ENCODE measurements at places on chromosomes 6 and 20.

GRCh38 chr6:90072501-90072900 is 178.2 kb downstream of the GJA10 start:
- no peaks in the 10 kb centered on the region for H3K27me3 ChIP-seq
- no peak overlapping the region for H3K4me3 ChIP-seq
- no peaks in the 10 kb centered on the region for H3K36me3 ChIP-seq
- H3K27ac ChIP-seq, result no peak overlapping the region
- no peak for DNase-seq
- H3K4me1 ChIP-seq, result peaks cover 10% of the 10 kb centered on the region

- peaks cover 8% of the 10 kb centered on the region for H3K4me1 ChIP-seq
- H3K4me3 ChIP-seq, result no peak overlapping the region
- no peak for DNase-seq
These were observed 166.5 kb upstream of the MYLIP start for GRCh38 chr6:15962449-15962764.

DNA sequence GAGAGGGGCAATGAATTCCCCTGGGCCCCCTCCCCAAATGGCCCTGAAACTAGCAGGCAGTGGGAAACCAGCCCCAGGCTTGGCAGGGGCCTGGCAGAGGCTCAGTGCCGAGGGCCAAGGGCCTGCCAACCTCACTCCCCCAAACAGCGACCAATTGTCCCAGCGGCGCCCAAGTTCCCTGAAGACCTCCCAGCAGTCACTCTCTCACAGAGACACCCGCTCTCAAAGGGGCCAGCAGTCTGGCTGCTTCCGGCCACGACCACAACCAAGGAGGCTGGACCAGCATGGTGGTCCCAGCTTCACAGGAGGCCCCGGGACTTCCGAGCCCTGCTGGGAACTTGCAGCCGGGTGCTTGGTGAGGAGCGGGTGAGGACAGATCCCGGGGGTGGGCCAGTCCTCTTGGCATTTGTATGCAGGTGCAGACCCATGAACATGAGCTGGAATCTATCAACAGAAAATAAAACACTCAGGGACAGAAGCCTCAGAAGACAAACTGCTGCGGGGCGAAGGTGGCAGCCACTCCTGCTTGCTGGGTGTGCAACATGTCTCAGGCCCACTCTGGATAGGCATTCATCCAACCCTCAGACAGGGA is 17.5 kb upstream of the SIRPA start:
- DNase-seq, result no peak
- peaks cover 18% of the 10 kb centered on the region for H3K4me1 ChIP-seq
- H3K27me3 ChIP-seq, result no peaks in the 10 kb centered on the region
- no peak overlapping the region for H3K4me3 ChIP-seq

DNA sequence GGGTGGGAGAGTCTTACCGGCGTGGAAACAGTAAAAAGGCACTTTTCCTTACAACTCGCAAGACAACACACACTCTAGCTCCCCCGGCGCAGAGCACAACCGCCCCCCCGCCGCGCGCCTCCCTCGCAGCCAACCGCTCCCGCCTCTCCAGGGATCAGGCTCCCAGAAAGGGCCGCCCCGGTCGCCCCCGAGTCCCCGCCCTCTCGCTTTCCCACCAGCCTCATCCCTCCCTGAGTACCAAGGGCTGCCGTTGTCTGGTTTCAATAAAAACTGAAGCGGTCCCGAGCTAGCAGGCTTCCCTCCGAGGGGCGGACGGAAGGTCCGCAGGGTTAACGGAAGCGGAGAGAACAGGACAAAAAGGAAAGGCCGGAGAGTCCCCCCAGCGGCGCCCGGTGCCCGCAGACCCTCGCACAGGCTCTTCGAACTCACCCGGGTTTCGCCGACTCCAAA is 804 bp downstream of the ELOVL5 start:
- H3K36me3 ChIP-seq, result peaks cover 4% of the 10 kb centered on the region
- peak overlapping the region; percentile 98 for H3K27ac ChIP-seq
- DNase-seq, result peak; percentile 79
- H3K4me1 ChIP-seq, result peaks cover 43% of the 10 kb centered on the region
- H3K4me3 ChIP-seq, result peak overlapping the region; percentile 99
- H3K27me3 ChIP-seq, result no peaks in the 10 kb centered on the region

GRCh38 chr20:32522776-32523612 is 62.1 kb downstream of the NOL4L start:
- no peak overlapping the region for H3K27ac ChIP-seq
- H3K4me3 ChIP-seq, result no peak overlapping the region
- no peaks in the 10 kb centered on the region for H3K27me3 ChIP-seq
- DNase-seq, result no peak
- H3K4me1 ChIP-seq, result peaks cover 53% of the 10 kb centered on the region

DNA sequence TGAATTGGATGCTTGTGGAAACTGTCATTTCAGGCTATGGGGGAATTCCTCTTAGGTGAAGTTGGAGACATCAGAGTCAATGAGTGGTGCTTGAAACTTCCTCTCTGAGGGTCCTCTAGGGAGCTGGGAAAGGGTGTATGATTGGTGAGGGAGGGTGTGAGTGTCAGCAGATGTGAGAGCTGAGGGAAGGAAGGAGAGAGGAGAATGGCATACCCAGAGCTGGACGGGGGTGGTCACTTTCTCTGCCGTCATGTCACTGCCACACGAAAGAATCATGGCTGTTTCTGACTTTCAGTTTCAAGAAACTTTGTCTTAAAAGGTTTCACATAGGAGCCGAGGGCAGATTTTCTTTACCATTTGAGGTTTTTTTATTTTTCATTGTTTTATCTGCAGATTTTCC is 50.3 kb downstream of the DEK start:
- peaks cover 57% of the 10 kb centered on the region for H3K36me3 ChIP-seq
- no peaks in the 10 kb centered on the region for H3K27me3 ChIP-seq
- no peak for DNase-seq
- H3K27ac ChIP-seq, result no peak overlapping the region
- H3K4me1 ChIP-seq, result peaks cover under 1% of the 10 kb centered on the region

DNA sequence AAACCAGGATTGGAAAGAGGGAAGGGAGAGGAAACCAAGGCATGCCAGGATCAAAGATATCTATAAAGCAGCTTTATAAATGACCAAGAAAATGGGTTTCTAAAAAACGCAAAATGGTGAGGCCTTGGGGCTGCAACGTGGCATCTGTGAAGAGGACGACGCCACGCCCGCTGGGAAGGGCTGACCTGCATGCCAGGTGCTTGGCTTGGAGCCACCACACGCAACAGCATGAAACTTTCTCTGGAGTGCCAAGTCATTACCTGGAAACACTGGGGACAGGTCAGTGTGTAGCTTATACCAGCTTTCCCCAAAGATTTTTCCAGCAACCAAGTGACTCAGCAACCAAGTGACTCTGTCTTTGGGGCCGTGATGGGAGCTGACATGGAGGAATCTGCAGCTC is 82.5 kb downstream of the POPDC3 start:
- H3K4me1 ChIP-seq, result no peaks in the 10 kb centered on the region
- H3K27ac ChIP-seq, result no peak overlapping the region
- H3K4me3 ChIP-seq, result no peak overlapping the region
- DNase-seq, result no peak
- no peaks in the 10 kb centered on the region for H3K27me3 ChIP-seq

GRCh38 chr6:95581073-95581472 is 3.7 kb downstream of the MANEA start:
- H3K4me3 ChIP-seq, result no peak overlapping the region
- H3K27ac ChIP-seq, result no peak overlapping the region
- no peaks in the 10 kb centered on the region for H3K27me3 ChIP-seq
- DNase-seq, result no peak
- H3K36me3 ChIP-seq, result no peaks in the 10 kb centered on the region

- no peak for DNase-seq
- H3K4me1 ChIP-seq, result no peaks in the 10 kb centered on the region
- H3K36me3 ChIP-seq, result no peaks in the 10 kb centered on the region
- H3K27me3 ChIP-seq, result no peaks in the 10 kb centered on the region
These were observed 19.0 kb upstream of the RFX6 start for GRCh38 chr6:116858060-116858459.

GRCh38 chr6:87941556-87942358 is 105.9 kb upstream of the SPACA1 start:
- DNase-seq, result no peak
- H3K4me3 ChIP-seq, result no peak overlapping the region
- no peak overlapping the region for H3K27ac ChIP-seq
- no peaks in the 10 kb centered on the region for H3K27me3 ChIP-seq

DNA sequence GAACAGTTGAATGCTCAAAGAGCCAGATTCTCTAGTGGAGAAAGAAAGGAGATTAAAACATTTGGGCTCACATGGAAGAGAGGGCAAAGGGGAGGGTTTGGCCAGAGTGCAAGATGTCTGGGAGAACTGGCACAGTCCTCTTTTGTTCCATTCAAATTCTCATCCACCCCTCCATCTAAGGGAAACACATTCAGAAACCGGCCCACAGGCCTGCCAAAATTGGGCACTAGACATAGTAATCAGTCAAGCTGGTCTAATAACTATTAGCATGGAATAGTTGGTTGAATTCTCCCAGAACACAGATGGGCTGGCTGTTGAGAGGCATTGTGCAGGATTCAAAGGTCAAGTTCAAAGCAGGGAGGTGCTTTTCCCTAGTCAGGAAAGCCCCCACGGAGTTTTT is 341.4 kb upstream of the IRAK1BP1 start:
- H3K4me3 ChIP-seq, result no peak overlapping the region
- no peak overlapping the region for H3K27ac ChIP-seq
- no peaks in the 10 kb centered on the region for H3K36me3 ChIP-seq
- DNase-seq, result no peak
- H3K4me1 ChIP-seq, result no peaks in the 10 kb centered on the region

- no peaks in the 10 kb centered on the region for H3K27me3 ChIP-seq
- no peak overlapping the region for H3K27ac ChIP-seq
- H3K4me3 ChIP-seq, result no peak overlapping the region
These were observed 147.2 kb upstream of the EYA4 start for GRCh38 chr6:133093956-133094355.

DNA sequence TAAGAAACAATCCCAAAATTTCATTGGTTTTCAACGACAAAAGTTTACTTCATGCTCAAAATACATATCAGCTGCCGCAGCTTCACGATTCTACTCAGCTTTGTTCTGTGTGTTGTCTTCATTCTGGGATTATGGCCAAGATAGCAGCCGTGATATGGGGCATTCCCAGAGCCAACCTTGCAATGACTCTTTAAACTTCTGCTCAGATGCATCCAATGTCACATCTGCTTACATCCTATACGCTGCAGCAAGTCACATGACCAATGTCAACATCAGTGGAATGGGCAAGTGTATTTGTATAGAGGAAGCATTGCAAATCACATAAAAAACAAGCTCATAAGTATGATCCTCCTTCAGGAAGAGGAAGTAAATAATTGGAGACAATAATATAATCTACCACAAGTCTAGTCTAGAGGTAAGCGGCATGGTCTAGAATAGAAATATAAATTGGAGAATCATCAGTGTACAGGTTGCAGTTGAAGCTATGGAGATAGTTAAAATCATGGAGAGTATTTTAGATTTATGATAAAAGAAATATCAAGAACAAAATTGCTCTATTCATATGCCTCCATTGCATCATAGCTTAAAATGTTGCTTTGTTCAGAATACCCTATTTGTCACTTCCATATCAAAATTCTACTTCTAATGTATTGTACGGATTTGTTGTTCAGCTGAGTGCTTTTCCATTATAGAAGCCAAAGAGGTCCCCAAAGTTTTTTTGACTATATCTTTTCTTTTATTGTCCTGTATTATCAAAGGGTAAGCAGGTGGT is 7.2 kb upstream of the C6orf141 start:
- H3K36me3 ChIP-seq, result no peaks in the 10 kb centered on the region
- no peak overlapping the region for H3K4me3 ChIP-seq
- no peaks in the 10 kb centered on the region for H3K27me3 ChIP-seq
- no peak overlapping the region for H3K27ac ChIP-seq

DNA sequence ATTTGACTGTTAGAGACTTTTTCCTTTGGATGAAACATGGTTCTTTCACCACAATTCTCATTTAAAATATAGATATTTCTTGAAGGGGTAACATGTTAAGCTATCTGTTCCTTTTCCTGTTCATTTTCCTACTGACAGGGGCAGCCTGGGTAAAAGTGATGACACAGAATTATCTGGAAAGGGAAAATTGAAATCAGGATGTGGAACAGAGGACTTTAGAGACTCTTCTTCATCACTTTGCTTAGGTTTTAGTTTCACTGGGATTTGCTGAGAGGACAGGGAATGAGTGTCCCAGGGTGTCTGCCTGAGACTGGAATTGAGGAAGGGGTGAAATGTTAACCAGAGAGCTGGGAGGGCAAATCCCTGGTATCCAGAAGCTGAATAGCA is 116.0 kb downstream of the RNF144B start:
- no peaks in the 10 kb centered on the region for H3K27me3 ChIP-seq
- no peak for DNase-seq
- no peaks in the 10 kb centered on the region for H3K36me3 ChIP-seq
- H3K4me3 ChIP-seq, result peak overlapping the region; percentile 58
- peaks cover 13% of the 10 kb centered on the region for H3K4me1 ChIP-seq
- peak overlapping the region; percentile 49 for H3K27ac ChIP-seq

DNA sequence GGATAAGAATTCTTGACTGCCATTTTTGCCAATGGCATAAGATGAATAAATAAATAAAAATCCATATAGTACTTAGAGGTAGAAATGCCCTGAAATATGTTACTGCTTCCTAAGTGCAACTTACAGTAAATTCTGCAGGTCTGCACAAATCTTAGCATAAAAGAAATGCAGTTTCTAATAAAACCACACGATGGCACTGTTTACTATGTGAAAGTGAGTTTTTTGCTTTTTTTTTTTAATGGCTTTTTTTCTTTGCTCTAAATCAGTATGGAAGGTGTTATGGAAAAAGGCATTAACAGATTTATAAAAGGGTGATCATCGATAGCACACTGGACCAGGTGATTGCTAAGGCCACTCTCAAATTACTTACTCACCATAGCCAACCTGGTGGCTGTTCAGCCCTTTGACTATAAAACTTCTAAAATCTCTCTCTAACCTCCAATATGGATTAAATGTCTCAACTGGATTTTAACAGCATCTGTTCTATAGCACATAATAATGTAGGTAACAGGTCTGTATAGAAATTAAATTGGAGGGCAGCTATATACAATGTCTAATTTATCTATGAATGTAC is 45.8 kb downstream of the AHI1 start:
- H3K27ac ChIP-seq, result no peak overlapping the region
- DNase-seq, result no peak

DNA sequence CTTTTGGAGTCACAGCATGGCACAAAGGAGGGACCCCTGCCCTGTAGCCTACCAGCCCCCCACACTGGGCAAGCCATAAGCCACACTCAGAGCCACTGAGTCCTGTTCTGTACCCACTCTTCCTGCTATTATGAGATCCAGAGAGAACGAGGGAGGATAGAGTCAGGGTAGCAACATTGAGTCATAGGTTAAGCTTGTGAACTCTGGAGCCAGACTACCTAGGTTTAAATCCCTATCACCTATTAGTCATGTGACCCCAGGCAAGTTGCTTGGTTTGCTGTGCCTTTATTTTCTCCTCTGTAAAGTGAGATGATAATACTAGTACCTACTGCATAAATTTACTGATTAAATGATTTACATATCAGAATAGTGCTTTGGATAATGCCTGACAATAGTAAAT is 540 bp downstream of the CNBD2 start:
- H3K27ac ChIP-seq, result no peak overlapping the region
- DNase-seq, result no peak
- no peaks in the 10 kb centered on the region for H3K36me3 ChIP-seq
- no peaks in the 10 kb centered on the region for H3K4me1 ChIP-seq

- H3K27ac ChIP-seq, result peak overlapping the region; percentile 53
- DNase-seq, result no peak
- no peaks in the 10 kb centered on the region for H3K27me3 ChIP-seq
- H3K4me1 ChIP-seq, result peaks cover 35% of the 10 kb centered on the region
These were observed 26.6 kb upstream of the KLHL31 start for GRCh38 chr6:53692172-53692571.

- no peak overlapping the region for H3K4me3 ChIP-seq
- H3K4me1 ChIP-seq, result no peaks in the 10 kb centered on the region
- H3K36me3 ChIP-seq, result no peaks in the 10 kb centered on the region
- peaks cover 17% of the 10 kb centered on the region for H3K27me3 ChIP-seq
- no peak overlapping the region for H3K27ac ChIP-seq
- no peak for DNase-seq
These were observed 30.4 kb downstream of the DEFB114 start for GRCh38 chr6:49933526-49933925.
